ENCODE measurements at places on chromosomes 4 and X. TPM values are rescaled to one million over a fixed set of nuclear protein-coding genes. Genes with fewer than 3 reads are reported as not detected.

DNA sequence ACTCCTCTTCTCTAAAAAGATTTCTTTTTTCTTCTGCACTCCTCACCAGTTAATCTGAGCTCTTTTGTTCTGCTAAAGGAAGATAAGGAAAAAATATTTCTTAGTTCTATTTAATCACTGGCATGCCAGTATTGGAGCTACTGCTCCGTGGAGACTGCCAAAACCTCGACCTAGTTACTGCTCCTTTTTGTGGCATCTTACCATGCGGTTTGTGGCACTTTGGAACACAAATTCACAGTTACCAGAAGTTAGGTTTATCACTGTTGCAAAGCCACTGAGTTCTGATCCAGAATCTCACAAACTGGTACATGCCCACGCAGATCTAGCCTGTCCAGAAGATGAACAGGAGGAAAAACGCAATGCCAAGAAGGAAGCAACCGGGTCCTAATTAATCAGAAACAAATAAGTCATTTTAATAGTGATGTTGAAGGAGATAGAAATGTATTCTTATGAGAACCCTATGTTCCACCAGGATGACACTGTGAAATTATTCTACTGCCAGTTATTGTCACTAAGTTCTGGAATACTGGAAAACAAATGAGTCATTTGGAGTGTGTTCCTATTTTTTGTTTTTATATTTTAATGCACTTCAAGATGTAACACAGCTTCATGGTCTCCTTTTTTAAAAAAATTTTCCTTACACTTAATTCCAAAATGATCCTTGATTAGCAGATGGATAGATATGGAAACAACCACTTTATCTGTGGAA, 106.7 kb upstream of the GK2 start:
- DNase-seq = no peak

- no peak for DNase-seq
Observed at GRCh38 chrX:107971636-107972035, 10.5 kb downstream of the TEX13B start.

DNA sequence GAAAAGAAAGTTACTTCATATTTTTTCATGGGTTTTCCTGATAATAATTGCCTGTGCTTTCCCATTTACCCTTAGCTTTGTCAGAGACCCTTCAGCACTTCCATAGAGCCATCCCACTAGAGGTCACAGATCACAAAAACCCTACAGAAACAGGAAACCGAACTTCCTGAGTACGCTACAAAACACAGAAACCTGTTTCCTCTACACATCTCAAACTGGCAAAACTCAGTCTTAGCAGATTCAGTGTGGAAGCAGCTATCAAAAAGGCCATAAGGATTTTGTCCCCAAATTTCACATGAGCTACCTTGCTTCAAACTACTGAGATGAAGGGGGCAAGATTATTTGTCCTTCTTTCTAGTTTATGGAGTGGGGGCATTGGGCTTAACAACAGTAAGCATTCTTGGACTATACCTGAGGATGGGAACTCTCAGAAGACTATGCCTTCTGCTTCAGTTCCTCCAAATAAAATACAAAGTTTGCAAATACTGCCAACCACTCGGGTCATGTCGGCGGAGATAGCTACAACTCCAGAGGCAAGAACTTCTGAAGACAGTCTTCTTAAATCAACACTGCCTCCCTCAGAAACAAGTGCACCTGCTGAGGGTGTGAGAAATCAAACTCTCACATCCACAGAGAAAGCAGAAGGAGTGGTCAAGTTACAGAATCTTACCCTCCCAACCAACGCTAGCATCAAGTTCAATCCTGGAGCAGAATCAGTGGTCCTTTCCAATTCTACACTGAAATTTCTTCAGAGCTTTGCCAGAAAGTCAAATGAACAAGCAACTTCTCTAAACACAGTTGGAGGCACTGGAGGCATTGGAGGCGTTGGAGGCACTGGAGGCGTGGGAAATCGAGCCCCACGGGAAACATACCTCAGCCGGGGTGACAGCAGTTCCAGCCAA, at the start of gene MMRN1:
MMRN1 (plus strand) TSS at position 206 of the 902 bp plus-strand sequence; CDS start at position 324, 118 bp downstream.
- DNase-seq = no peak

- no peak for DNase-seq
Observed at GRCh38 chr4:75429208-75429607, 85.0 kb downstream of the RCHY1 start.

Gene GAGE12H
- total RNA-seq = not detected

Gene PTTG2
- not detected for total RNA-seq

Gene PDCL2
- total RNA-seq = not detected

Gene PCSK1N
- total RNA-seq = not detected

Gene SPANXD
- total RNA-seq = not detected

Gene CAPN6
- not detected for total RNA-seq

Gene TRAPPC11
- total RNA-seq = 6.6 TPM

Gene TMEM31
- total RNA-seq = not detected

GRCh38 chrX:120768681-120769080, 107.0 kb downstream of the CT47B1 start:
- no peak for DNase-seq

Gene CPZ
- total RNA-seq = not detected

DNA sequence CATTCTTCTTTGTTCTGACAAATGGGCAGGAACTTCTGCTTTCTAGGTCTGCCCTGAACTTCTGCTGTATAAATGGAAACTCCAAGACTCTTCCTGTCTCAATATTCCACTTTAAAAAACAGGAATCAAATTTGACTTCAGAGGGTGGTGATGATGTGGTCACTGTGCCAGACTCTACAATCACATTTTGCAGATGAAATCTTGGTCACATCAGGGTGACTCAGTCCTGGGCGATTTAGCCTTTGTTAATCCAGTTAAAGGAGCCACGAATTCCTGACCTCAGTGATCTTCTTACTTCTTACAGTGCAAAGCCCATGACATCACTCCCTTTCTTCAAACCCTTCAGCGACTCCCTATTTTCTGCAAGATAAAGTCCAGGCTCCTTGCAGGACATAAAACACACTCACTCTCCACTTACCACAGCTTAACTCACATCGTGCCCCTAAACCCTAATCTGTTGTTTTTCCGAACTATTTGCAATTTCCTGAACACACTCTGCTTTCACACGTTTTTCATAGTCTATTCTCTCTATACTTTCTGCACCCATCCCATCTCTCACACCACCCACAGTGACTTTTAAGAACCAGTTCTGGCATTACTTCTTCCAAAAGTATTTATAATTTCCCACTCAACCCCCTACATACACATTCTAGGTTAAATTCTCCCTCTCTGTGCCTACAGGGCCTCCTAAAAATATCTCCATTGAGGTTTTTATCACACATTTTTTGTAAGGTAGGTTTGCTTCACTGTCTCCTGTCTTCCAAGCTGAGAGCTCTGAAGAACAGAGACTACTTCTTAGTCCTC, 11.1 kb downstream of the GASK1B start:
- peak; percentile 75 for DNase-seq

GRCh38 chr4:87532907-87533306, 3.7 kb upstream of the SPARCL1 start:
- no peak for DNase-seq

Gene SYTL5
- total RNA-seq = 1.8 TPM

Gene PCDH18
- not detected for total RNA-seq

DNA sequence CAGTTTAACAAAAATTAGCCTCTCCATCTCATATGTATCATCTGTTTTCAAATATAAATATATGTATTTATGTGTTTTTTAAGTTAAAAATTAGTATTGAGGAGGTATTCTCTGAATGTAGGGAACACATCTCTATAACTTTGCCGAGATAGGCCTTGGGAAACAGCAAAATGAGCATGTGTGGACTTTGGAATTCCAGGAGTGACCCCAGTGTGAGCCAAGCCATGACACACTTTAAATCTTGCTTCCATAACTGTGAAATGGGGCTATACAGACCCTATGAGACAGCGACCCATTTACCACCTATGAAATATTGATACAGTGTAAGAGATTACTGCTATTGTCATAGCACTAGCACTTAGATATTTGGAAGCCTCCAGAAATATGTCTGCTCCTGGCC, 58.8 kb downstream of the FRMPD4 start:
- DNase-seq = no peak

GRCh38 chr4:20621476-20621875, 78.8 kb upstream of the PACRGL start:
- no peak for DNase-seq

DNA sequence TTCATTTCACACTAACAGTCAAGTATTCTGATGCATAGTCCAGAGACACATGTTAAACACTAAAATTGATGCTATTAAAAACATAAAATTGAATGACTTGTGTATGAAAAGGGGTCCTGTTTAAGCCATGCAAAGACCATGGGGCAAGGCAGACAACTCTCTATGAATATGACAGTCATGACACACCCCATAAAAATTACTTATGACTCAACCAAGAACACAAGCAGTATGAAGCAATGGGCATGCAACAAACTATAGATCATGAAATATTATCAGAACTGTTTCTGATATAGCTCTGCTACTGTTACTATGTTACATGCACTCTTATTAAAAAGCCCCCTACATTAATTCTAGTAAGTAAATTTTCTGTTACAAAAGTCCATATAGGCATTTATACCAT, 57.5 kb upstream of the ZCCHC13 start:
- no peak for DNase-seq

- DNase-seq = peak; percentile 64
Observed at GRCh38 chr4:78426972-78427371, 124.6 kb upstream of the ANXA3 start.

Gene SLC9B2
- total RNA-seq = 3.9 TPM

DNA sequence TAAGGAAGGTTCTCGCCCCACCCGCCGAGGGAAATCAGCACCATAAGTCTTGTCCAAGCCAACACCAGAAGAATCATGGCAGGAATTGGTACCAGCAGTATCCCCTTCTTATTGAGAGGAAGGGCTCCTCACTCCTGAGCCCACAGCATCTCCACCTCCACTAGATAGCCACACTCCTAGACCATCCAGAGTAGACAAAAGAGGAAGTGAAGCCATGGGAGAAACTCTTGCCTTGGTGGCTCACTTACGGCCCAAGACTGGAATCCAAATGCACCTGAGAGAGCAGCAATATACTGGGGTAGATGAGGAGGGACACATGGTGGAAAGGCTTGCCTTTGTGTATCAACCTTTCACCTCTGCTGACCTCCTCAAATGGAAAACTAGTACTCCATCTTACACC, 255.3 kb upstream of the PRKX start:
- DNase-seq = no peak

GRCh38 chr4:163991298-163991865, 496.9 kb downstream of the TMA16 start:
- DNase-seq = no peak

DNA sequence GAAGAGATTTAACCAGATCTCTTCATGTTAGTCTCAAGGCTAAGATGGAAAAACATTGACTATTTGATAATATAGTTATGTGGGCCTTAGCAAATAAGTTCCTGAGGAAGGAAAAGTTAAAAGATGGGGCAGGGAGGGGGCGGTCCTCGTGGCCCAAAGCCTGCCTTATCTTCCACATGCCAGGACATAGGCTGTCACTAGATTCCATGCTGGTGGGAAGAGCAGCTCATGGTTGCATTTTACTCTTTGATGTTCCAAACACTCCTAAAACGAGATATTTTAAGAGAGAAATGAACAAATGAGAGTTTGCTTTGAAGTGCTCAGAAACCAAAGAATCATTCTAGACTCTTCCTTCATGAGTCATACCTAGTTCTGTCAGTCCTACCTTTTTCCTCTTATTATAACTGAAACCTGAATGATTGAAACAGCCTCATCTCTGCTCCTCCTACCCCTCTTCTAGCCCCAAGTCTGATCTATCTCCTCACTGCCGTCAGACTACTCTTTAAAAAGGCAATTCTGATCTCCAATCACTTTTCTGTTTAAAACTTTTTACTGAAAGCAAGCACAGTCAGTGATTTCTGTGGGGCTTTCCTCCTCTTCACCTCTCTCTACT, 25.1 kb downstream of the RAB9B start:
- DNase-seq = no peak

Gene SMR3A
- not detected for total RNA-seq

GRCh38 chr4:7539659-7540058, 104.9 kb upstream of the PSAPL1 start:
- no peak for DNase-seq

DNA sequence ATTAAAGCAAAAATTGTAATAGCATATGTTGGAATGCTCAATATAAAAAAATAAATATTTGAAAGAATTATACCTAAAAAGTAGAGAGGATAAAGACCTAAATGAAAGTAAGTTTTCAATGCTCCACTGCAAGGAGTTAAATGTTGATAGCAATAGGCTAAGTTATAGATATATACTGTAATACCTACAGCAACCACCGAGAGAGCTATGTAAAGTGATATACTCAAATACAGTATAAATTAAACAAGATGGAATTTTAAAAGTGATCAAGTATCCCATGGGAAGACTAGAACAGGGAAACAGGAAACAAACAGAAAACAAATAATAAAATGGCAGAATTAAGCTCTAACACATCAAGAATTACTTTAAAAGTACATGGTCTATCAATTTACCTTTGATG, 73.9 kb downstream of the CASP3 start:
- no peak for DNase-seq

DNA sequence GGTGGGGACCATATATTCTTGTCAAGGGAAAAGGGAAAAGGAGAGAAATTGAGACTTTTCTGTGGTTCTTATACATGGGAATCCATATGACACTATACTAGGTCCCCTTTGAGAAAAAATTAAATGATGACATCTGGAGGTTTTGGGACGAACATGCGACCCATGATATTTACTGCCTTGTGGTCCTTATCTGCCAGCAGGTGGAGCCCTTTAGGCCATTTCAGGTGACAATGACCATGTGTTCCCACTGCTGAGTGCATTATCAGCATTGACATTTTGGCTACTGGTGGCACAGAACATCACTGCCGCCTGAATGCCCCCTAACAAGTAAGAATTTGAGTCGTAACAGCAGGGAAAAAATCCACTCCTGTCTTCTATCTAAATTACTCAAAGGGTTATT, 843.4 kb downstream of the FSTL5 start:
- DNase-seq = peak; percentile 13

DNA sequence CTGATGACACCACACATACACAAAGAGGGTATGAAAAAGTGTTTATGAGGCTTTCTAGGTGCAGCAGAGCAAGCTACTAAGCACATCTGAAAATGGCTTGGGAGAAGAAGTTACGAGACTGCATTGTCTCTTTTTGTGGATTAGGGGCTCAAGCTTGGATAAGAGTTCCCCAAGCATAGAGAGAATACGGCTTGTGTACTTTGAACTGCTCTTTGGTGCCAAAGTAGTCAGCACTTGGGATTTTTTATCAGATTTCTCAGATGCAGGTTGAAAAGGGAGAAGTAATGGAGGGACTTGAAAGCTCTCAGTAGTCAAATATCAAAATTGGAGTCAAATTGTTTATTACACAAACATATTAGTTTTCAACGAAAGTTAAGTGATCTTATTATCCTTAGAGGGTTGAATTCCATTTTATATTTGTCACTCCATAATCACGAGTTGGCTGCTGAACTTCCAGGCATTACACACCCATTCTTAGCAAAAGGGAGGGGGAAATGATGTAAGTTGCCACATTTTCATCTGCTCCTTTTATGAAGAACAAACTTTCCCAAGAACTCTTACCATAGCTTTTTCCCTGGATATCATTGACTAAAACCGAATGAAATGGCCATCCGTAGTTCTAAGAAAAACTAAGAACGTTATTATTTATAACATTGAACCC, 1904.9 kb downstream of the PCDH7 start:
- DNase-seq = no peak
